Stimulated activated CD4-positive, alpha-beta T cell treated with anti-CD3 and anti-CD28 coated beads, Interleukin-12 subunit alpha, Interleukin-12 subunit beta, amount 100 ng/mL, for 24 hours (primary cell): ENCODE measurements at places on chromosomes 12 and 14.

DNA sequence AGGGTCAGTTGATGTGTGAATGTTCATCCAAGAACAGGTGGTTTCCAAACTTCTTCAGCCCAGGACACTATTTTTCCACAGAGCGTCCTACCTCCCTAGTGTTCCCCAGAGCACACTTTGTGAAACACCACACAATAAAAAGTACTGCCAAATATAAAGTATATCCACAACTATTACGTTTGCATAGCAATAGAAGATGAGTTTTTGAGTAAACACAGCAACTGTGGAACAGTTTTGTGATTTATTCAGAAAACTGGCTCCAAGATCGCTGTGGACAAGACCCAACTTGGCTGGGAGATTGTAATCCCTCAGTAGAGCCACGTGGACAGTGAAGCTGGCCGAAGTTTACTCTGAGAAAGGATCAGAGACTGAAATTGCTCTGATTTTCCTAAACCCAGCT, 14.5 kb upstream of the MAP1LC3B2 start:
- DNase-seq: no peak

DNA sequence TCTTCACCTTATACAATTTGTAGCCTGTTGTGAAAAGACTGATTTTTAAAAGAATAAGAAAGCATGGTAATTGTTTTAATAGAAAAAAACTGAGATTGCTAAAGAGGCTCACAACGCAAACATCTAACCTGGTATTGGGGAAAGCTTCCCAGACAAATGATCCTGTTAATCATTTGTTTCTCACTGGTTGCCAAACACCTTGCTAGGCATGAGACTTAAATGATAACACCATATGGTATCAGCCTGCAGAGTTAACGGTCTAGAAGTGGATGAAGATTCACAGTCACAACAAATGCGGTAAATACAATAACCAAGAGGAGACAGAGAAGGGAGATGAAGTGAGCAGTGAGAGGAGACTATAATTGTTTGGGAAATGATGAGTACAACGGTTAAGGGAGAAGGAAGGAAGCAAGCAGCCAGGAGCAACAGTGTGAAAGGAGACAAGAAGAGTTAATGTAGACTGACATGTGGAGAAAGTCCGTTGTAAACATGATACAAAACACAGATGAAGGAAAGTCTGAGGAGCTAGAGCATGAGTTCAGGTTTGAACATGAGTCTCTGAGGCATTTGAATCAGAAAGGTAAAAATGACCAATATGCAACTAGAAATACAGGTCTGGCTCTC, 19.8 kb downstream of the GXYLT1 start:
- no peak for DNase-seq

DNA sequence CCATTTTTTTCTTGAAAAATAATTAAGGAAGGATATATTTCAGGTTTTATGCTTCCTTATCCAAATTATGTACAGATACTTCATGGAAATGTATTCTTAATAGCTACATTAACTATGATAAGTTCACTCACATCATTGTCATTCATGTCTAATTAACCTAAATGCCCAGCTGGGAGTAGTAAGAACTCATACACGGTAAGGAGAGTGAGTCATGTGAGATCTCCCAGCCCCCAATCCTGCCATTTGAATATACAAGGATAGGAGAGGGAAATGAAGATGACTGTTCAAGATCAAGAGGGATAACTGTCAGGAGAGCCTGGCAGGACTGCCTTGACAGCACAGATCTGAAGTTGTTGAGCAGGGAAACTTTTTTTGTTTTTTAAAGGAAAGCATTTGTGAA, 343.4 kb upstream of the USP15 start:
- no peak for DNase-seq

DNA sequence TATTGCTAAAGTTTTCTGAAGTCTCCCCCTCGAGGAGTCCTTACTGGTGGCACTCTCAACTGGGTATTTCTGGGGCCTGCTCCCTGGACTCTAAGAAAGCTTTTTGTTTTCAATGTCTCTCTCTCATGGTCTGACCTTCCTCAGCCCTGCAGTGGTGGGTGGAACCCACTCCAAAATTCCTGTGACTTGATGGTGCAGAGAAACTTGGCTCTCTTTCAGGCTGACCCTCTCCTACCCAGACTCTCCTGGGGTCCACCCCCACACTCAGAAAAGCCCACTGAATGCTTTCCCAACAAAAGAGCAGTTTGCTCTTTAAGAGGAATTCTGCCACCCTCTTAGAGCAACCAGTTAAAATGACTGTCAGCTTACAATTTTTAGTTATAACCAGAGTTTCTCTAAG, 967 bp upstream of the PTCSC3 start:
- DNase-seq: no peak

DNA sequence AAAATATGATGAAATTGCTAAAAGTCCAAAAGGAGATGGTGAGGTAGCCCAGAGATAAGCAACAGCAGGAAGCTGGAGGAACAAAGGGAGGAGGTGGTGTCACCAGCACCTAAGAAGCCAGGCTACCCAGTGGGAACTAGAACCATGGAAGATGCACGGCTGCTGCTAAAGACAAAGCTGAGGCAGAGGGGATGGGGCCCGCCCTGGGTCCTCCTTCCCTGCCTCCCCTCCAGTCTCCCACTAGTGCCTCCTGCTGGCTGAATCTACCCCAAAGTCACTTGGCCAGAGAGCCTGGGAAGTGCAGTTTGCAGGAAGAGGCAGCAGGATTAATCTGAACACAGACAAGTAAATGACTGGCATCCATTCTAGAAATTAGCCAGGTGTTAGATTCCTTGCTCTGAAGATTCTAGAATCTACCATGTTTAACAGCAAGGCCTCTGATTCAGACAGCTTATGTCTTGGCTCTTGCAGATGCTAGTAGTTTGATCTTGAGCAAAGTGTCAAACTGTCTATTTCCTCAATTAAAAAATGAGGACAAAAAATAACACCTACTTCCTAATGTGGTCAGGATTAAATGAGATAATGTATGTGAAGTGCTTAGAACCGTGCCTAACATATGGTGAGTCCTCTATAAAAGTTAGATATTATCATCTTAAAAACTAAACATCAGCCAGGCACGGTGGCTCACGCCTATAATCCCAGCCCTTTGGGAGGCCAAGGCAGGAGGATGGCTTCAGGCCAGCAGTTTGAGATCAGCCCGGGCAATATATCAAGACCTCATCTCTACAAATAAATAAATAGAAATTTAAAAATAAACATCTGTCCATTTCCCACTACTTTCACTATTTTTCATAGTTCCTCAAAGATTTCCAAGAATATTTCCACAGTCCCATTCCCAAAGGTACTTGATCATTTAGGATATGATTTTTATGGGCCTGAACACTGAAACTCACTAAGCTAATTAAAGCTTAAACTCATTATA, 5.8 kb upstream of the LRP10 start:
- DNase-seq: no peak

DNA sequence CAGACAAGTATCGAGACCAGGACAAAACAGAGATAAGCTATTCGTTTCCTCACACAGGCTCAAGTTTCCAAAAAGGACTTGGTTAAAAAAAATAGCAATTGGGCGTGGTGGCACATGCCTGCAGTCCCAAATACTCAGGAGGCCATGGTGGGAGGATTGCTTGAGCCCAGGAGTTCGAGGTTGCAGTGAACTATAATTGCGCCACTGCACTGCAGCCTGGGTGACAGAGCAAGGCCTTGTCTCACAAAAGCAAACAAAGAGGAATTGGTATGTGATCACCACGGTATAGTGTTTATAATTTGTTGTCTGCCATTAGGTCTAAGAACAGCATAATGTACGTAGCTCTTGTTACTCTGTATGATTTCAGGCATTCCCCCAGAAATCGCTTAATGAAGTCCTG, 175.3 kb downstream of the DERA start:
- no peak for DNase-seq

DNA sequence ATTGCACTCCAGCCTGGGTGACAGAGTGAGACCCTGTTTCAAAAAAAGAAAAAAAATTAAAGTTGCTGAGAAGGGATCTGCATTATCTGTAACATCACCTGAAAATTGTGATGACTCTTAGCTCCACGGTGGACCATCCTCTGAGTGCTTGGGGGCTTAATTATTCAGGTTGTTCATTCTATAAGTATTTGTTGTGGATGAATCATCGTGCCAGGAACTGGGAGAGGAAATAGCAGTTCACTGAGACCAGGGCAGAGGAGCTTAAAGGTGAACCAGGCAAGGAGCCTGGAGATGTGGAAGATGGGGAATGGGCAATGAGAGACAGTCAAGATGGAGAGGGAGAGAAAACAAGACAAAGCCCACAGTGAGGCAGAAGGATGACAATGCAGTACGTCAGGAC, 25.5 kb upstream of the GSC start:
- DNase-seq: no peak

GRCh38 chr12:56029666-56030293, 8.9 kb downstream of the IKZF4 start:
- DNase-seq: no peak

- DNase-seq: peak; percentile 45
Measured at GRCh38 chr12:39619660-39620433, at the start of gene ABCD2. Gene ABCD2 (minus strand): TSS chr12:39619803. CDS start chr12:39619615, 188 bp downstream.

DNA sequence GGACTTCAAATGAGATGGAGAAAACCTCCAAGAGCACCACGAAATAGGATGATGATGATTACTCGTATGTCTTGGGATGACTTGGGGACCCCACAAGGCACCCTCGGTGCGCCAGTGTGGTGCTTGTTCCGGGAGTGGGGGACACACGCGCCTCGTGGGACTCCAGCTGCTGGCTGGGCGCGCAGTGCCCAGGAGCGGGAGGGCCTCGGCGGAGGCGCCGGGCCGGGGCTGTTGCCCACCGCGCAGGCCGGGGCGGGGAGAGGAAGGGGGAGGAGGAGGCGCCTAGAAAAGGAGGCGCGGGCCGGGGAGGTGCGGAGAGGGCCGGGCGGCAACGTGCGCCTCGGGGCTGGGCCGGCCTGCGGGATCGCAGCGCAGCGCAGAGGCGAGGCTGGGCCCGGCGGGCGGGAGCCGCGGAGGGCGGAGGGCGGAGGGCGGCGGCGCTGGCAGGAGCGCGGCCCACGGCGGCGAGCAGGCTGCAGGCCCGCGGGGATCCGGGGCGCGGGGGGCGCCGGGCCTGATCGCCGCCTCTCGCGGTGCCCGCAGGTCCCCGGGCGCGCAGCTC, at the start of gene RFLNA:
Gene RFLNA (plus strand): TSS at position 314 of the 562 bp plus-strand sequence. CDS start 337 bp downstream, outside the sequence.
- no peak for DNase-seq

DNA sequence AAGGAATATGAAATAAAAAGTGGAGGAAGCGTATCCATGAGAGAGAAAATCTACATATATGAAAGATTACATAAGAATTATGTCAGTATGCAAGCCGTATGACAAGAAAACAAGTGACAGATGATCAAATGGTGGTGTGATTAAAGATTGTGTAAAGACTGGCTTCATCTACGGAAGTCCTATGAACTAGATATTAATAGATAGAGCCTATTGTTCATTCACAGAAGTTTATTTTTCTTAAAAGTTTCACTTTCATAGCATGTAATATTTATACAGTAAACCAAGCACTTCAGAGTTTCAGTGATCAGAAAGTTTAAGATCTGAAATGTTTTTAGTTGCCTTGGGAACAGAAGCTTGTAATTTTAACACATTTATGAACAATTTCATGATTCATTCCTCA, 84.5 kb downstream of the VRK1 start:
- no peak for DNase-seq

GRCh38 chr14:88576222-88576621, 13.4 kb downstream of the ZC3H14 start:
- no peak for DNase-seq

- DNase-seq: no peak
Measured at GRCh38 chr14:60656686-60657455, 7.6 kb upstream of the SIX1 start.

DNA sequence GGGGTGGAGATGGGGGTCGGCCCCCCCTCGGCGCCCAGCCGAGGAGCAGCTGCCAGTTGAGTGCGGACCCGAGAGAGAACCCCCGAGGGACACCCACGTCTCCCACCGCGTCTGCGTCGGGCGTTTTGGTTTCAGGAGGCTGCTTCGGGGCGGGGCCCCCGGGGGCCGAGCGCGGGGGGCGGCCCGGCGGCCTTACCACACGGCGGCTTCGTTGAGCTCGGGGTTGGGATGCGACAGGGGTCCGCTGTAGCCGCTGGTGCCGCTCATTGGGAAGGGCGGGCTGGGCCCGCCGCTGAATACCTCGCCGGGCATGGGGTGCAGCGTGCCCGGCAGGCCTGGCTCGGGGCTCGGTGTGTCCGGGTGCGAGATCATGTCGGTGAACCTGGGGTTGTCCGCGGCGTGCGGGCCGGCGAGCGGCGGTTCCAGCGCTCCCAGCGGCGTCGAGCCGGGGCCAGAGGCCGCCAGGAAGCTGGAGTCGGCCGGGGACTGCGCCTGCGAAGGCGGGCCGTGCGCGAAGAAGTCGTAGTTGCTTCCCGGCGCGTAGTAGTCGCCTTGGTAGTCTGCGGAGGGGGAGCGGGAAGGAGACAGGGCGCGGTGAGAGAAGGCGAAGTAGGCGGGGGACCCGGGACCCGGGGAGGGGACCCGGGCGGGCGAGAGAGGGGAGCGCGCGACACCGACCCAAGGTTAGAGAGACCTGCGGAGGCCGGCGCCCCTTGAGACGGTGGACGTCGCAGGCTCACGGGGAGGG, 8.5 kb downstream of the LHX5 start:
- no peak for DNase-seq

DNA sequence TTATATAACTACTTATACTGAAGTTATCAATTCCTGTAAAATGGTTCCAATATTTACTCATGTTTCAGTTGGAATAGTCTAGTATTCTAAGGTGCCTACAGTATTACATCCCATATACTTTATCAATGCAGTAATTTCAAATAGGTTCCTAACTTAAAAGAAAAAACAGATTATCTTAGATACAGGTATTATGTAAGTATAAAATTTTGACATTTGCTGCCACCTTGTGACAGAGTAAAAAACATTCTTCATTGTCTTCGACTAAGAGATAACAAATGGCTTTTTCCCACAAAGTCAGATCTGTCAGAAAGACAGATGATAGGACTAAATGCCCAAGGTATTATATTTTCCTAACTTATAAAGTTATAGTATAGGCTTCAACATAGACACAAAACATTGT, 78.7 kb downstream of the TXNDC16 start:
- no peak for DNase-seq

GRCh38 chr14:103638594-103638993, 9.6 kb downstream of the KLC1 start:
- no peak for DNase-seq

DNA sequence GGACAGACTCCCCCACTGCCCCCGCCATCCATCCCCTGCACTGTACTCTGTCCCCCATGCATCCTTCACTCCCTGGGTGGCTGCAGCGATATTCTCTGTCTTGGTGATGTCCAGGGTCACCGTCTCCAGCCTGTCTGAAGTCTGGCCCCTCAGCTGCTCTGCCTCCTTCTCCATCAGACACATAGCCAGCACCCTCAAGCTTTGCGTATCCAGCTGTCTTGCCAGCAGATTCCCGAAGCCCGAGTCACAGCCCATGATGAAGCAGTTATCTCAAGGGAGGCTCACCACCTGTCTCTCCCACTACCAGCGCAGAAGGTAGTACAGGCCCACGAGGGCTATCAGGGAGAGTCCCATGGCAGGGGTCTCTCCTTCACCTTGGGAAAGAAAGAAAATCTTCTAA, 77.8 kb downstream of the HSD17B6 start:
- no peak for DNase-seq

DNA sequence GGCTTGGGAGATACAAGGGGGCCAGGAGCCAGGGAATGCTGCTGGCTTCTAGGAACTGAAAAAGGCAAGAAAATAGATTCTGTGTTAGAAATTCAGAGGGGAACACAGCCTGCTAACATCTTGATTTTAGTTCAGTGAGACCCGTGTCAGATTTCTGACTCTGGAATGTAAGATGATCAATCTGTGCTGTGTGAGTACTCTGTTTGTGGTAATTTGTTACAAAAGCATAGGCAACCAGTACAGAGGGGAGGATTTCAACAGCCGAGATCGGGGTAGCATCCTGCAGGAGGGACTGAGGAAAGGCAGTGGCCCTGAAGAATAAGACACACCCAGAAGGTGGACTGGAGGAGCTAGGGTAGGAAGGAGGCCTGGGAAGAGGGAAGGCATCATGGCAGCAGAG, 410.0 kb upstream of the CCDC196 start:
- DNase-seq: no peak
